Non-pigmented ciliary epithelial cell (primary cell): ENCODE measurements at places on chromosomes 2 and 18.

DNA sequence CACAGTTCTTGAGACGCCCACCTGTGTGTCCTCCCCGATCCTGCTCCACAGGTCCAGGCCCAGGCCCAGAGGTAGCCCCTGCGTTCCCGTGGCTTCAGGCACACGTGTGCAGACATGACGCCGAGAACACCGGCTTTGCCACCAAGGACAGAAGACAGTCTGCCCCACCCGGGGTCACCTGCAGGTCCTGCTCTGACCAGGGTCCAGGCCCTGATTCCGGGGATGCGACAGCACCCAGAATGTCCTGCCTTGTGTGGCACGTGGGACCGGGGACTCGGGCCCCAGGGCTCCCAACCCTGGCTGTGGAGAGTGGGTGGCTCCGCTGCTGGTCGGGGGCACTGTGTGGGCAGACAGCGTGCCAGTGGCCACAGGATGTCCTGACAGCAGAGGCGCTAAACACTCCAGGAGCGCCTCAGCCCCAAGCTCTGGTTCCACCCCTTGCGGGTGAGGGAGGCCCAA, 36.9 kb downstream of the ADI1 start:
- no peak for DNase-seq

DNA sequence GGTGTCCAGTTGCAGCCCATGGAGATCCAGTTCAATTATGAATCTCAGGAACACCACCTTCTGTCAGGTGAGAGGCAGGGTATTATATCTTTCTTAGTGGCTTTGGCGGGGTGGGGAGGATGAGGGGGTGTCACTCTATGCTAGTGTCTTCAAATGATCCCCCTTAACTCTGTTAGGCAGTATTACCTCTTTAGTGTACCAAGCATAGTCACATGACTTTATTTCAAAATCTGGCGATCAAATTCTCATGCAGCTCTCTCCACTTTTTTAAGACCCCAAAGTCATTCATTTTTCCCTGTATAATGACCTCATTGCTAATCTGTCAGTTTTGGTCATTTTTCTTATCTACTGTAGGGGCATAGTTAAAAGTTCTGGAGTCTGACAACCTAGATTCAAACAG, 1.1 kb upstream of the ZSCAN30 start:
- DNase-seq = no peak

- DNase-seq = no peak
Measured at GRCh38 chr2:202005272-202005887, 28.3 kb upstream of the FZD7 start.

DNA sequence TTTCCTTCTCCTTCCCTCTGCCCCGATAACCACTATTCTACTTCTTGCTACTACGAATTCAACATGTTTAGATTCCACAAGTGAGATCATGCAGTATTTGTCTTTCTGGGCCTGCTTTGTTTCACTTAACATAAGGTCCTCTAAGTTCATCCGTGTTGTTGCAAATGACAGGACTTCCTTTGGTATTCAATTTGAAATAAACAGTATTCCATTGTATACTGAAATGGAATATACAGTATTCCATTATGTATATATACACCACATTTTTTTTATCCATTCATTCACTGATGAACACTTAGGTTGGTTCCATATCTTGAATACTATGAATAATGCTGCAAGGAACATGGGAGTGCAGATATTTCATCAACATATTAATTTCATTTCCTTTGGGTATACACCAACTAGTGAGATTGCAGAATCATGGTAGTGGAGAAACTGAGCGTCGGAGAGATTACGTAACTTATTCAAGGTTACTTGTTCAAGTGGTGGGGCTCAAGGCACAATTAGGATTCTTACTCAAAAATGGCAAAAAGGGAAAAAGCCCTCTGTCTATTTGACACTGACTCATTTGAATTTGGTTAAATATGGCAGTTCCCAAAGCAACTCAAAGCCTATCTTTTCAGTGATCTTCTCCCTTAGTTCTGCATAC, 85.1 kb downstream of the CHN1 start:
- DNase-seq = no peak

GRCh38 chr2:37782155-37782673, 110.8 kb upstream of the CDC42EP3 start:
- no peak for DNase-seq

DNA sequence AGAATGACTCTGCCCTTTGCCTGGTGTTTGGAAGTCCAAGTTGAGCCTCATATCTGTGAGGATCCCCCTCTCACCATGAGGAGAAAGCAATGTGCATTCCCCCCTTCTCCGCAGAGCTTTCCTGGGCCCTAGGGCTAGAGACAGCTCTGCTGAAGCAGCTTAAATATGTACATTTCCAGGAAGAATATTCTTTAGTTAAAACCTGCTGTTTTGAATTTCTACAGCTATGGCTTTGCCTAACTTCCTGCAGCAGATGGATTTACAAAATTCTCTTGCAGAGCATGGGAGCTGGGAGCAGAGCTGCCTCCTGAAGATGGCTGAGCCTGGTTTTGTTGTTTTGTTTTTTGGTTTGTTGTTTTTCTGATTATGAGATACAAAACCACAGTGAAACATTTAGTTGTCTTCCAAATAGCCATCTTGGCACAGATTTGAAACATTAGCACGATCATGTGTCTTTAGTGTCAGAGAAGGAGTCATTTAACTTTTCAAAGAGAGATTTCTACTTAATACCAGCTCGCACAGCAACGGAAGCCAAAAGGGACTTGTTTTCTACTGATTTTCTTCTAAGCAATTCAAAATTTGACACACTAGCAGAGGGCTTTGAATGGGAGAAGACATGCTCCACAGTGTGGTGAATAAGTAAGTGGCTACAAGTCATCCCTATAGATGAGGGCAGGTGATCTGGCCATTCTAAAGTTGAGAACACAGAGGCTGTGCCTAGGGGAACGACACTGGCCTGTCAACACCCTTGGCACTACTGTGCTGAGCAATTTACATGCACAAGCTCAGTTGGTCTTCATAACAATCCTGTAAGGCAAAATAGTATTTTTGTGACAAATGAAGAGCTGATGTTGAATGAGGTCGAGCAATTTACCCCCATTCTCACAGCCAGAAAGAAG, 222.6 kb downstream of the MREG start:
- no peak for DNase-seq

DNA sequence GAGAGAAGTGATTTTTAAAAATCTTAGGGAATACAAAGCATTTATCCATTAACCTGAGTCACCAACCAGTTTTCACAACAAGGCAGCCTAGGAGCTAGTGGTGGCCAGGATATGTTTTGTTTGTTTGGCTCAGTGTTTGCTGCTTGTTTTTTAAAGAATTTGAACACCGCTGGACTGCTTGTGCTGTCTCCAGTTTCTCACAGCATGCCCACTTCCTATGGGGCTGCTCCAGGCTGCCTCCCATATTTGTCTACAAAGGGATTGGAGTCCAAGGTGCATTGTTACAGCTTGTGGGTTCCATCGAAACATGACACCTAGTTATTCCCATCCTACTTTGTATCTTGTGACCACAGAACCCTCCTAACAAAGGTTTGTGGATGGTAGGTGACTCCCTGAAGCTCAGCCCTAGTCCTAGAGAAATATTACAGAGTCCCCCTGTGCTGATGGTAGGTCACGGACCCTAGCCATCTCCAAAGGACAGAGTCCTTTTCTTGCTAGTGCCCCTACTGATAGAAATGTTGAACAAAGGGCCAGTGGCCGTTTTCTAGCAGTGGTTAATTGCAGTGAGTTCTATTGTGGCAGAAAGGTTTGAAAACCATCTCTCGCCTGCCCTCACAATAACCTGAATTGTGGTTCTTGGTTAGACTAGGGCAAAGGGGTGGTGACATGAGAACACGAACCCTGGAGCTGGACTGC, 23.2 kb downstream of the GPR39 start:
- DNase-seq = no peak

DNA sequence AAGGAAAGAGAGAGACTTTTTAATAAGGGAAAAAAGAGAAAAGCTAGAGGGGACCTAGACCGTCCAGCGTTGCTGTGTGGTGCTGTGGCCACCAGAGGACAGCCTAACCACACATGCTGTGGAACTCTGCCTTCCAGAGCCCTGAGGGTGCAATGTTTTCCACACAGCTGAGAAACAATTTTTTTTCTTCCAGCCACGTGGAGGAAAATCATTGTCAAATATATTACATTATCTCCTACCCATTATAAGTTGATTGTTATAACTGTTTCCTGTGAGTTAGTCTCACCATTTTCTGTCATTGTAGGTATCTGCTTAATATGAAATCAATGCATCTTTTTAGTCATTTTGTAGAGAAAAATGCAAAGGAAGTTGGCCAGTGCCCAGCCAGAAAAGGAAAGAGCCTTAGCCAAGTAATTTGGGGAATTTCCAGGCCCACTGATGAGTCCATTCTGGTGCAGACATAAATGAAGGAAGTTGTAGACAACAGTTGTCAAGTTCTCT, 5.9 kb upstream of the MRPL19 start:
- DNase-seq = no peak

- no peak for DNase-seq
Measured at GRCh38 chr2:58928391-58928790, 687.3 kb upstream of the FANCL start.

DNA sequence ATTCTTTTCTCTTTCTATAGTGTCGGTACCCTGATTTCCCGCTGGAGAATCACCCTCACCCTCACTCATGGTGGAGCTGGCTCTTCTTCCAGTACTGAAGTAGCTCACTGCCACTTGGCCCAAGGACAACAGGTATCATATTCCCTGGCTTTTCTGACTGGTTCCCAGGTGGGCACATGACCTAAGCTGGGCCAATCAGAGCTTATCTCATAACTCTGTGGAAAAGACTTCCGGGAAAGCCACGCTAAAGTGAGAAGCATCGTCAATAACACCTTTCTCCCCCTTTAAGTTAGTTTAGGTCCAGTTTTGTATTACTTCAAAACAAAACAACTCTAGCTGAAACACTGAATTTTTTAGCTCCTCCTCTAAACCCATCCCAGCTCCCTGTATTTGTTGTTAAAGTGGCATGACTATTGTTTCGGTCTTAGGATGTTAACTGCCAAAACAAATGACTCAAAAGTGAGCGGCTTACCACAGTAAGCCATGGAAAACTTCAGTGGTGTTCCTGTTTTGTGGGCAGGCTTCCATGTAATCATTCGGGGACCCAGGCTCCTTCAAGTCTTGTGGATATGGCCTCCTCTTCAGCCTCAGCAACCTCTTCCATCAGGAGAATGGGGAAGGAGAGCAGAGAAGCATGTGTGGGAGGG, 137.4 kb upstream of the DLX2 start:
- no peak for DNase-seq

DNA sequence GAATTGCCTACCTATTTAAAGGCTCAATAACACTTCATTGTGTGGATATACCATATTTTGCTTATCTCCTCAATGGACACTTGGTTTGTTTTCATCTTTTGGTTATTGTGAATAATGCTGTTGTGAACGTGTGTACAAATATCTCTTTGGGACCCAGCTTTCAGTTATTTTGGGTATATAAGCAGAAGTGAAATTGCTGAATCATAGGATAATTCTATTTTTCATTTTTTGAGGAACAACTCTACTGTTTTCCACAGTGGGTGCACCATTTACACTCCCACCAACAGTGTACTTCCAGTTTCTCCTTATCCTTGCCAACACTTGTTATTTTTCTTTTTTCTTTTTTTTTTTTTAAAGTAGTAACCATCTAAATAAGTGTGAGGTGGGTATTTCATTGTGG, 29.0 kb downstream of the PTPN4 start:
- DNase-seq = no peak

DNA sequence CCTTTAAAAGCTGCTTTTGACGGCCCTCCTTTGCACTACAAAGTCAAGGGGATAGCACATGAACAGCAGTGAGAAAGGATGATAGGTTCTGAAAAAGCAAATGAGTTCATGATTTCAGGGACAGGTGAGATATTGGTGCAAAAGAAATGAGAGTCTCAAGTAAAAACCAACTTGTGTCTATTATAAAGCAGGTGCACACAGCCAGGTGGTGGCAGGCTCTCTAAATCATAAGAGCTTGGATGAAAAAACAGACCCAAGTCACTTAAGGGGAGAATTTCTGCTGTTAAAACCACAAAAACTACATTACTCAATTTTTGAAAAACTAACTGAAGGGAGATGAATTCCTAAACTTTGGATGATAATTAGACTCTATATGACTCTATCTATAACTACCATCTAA, 201.5 kb downstream of the SP3 start:
- no peak for DNase-seq

- no peak for DNase-seq
Measured at GRCh38 chr2:104976603-104977120, 61.2 kb upstream of the MRPS9 start.

- peak; percentile 37 for DNase-seq
Measured at GRCh38 chr2:39469807-39470206, 32.7 kb upstream of the MAP4K3 start.

- DNase-seq = peak; percentile 9
Measured at GRCh38 chr2:122528061-122528460, 772.6 kb downstream of the TSN start.

DNA sequence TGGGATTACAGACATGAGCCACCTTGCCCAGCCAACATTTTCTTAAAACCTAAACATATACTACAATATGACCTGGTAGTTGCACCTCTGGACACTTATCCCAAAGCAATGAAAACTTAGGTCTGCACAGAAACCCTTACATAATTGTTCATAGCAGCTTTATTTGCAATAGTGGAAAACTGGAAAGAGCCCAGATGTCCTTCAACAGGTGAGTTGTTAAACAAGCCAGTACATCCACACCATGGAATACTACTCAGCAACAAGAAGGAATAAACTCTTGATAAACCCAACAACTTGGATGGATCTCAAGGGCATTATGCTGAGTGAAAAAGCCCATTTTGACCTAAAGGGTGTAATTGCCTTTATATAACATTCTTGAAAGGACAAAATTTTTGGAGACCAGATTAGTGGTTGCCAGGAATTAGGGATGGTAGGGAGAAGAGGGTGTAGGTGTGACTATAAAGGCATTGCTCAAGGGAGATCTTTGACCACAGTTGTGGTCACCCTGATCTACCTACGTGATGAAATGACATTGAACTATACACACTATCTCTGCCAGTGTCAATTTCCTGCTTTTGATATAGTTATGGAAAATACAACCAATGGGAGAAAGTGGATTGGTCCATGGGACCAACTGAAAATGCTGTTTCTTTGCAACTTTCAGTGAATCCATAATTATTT, 11.9 kb upstream of the AMMECR1L start:
- DNase-seq = no peak

DNA sequence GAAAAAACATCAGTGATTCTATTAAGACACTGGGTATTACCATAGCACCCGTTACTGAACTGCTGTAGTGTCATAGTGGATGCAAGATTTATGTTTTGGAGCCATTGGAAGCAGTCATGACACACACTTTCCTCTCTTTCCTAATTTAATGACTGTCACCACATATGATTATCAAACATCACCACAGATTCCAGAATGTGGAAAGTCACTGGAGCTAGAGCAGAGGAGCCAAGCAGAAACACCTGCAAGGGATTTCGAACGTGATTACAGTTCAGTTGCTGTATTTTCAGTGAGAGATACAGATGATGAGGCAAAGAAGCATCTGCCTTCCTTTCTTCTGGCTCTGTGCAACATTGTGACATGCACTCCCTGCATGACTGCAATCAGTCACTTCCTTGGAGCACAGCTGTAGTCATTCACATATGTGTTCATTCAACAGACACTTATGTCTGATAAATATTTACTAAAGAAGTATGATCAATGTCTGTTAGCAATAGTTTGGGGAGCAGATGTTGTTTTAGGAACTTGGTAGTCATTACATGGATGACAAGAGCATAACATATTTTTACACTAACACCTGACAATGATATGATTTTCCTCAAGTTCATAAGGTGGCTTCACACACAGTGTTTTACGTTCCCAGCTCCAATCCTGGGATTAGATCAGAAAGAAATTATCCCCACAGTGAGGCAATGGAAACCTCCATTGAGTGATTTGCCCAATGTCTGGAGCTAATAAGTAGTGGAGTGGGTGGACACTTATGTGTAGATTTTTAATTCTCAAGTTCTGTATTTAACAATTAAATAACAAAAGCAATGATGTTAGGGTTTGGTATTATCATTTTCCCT, 416.6 kb downstream of the PLCL1 start:
- DNase-seq = no peak
